ENCODE measurements at places on chromosomes 12 and 14. TPM values are rescaled to one million over a fixed set of nuclear protein-coding genes. Genes with fewer than 3 reads are reported as not detected.

AJUBA gene
- polyA plus RNA-seq, result 1.6 TPM

GRCh38 chr12:32541754-32542374 lies 137.2 kb upstream of the DNM1L start:
- DNase-seq, result no peak

HOXC11 gene
- not detected for polyA plus RNA-seq

VDR gene
- 0.11 TPM for polyA plus RNA-seq

DNA sequence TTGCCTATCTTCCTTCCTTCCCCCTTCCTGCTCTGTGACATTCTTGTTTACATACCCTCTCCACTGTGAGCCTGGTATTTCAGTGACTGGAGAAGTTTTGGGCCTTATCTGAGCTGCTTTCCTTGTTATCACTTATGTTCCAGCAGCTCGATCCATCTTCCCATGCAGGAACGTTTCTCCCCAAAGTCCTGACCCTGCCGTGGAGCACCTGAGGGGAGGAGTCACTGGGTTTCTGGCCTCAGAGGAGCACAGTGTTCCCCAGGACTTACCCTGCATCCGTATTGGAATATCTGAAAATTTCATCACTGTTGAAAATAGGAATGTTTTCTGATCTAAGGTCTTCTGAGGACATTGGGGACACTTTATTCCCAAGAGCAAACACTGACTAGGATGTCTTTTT lies 141.8 kb downstream of the CACNA1C start:
- no peak for DNase-seq

GRCh38 chr12:117703584-117703983 lies 265.2 kb downstream of the KSR2 start:
- DNase-seq, result no peak

DNA sequence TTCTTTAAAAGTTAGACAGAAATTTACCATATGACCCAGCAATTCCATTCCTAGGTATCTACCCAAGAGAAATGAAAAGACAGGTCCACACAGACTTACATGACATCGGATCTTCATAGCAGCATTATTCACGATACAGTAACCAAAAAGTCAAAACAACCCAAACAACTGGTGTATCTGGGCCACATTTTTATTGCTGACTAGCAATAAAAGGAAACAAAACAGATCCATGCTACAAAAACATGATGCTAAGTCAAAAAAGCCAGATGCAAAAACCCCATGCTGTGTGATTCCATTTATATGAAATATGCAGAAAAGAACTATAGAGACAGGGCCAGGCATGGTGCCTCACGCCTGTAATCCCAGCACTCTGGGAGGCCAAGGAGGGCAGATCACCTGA lies 12.9 kb downstream of the TMEM120B start:
- no peak for DNase-seq

CLSTN3 gene
- polyA plus RNA-seq, result 4.9 TPM

- DNase-seq, result no peak
These were observed 10.2 kb downstream of the TRMT61A start for GRCh38 chr14:103539056-103539825.

ANO4 gene
- not detected for polyA plus RNA-seq

GRCh38 chr14:53187921-53188463 lies 34.9 kb upstream of the DDHD1 start:
- no peak for DNase-seq

PCED1B gene
- 137 TPM for polyA plus RNA-seq

- DNase-seq, result no peak
These were observed 117.0 kb downstream of the TTC8 start for GRCh38 chr14:88941414-88941813.

DNA sequence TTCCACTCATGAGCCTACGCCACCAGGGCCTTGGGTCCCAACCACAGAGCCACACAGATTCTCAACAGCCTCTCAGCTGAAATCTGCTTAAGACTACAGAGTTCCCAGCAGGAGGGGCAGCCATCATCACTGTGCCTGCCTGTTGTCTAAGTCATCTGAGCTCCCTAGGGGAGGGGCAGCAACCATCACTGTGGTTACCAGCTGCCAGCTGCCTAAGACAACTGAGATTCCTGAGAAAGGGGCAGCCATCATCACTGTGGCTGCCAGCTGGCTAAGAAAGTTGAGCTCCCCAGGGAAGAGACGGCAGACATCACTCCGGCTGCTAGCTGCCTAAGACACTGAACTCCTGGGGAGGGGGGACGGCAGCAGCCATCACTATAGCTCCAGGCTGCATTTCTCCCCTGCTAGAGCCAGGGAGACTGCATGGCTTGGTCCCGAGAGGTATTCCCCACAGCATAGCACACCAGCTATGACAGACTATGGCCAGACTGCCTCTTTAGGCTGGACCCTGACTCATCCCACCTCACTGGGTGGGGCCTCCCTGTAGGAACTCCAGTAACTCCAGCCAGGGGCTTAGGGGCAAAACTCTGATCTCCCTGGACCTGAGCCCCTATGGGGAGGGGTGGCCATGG lies 37.2 kb upstream of the C14orf132 start:
- DNase-seq, result no peak

DNA sequence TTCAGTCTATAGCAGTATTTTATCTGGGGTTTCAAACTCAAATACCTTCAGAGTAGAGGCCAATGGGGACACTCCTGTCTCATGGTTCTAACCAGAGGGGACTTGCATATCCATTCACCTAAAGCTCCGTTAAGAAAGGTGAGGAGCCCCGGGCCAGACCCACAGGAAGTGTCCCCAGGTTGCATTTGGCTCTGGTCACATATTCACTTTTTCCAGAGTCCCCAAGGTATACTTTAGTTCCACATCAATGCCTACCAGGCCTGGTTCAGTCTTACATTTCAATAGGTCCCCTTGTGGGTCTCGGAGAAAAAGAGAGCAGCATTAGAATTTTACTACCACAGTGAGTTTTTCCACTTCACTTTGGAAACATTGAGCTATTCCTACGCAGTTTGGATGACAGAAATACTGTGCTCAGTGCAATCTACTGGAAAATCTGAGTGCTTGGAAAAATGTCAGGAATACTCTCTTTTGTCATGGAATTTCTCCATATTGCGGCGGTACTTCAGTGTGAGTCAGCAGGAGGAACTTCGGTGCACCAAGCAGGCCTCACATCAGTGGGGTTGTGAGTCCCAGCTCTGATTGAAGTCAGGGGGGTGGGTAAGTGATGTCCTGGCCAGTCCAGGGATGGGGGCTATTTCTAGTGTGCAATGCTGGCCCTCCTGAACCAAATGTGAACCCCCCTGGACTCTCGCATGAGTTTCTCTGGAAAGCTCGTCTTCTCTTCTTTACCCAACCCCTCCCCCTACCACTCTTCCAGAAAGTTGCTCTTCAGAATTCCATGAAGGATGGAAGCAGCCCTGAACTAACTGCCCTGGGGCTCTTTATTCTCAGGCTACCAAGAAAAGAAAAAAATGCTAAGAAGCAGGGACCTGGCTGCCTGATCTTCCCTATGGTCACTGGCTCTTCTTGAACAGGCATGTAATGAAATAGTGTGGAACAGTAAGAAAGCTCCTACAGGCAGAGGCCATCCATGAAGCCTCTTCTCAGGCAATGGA lies 184.7 kb downstream of the PRKCH start:
- no peak for DNase-seq

DNA sequence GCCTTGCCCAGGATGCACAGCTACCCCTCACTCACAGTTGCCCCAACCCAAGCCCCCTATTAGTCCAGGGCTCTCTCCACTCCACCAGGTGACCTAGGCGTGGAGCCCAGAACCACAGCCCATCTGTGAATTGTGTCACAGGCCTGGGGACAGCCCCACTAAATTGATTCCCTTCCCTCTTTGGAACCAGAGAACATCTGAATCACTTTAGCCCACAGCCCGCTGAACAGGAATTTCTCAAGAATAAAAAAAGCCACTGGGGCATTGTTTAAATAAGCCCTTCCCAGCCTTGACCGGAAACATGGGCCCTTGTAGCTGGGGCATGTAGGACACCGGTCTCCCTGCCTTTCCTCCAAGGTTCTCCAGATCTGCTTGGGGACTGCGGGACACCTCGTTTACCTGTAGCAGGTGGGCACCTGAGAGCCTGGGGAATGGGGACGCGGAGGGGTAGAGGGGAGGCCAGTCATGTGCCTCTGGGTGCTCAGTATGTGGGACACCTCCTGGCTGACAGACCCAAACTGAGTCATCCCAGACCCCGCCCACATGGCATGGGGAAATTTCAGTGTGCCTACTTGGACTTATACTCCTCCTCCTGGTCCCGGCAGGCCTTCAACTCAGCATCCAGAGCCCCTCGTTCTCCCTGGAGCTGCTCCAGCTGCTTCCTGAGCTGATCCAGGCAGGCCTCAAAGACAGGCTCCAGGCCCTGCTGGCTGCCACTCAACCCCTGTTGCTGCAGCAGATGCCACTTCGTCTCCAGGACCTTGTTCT lies 1.3 kb downstream of the KRT78 start:
- DNase-seq, result no peak

RAB35 gene
- 14.5 TPM for polyA plus RNA-seq

GRCh38 chr12:123037791-123038190 lies 57.3 kb downstream of the ARL6IP4 start:
- DNase-seq, result no peak

TMEM132C gene
- polyA plus RNA-seq, result not detected

Data from naive thymus-derived CD4-positive, alpha-beta T cell (primary cell).